ENCODE measurements at places on chromosomes 3 and 15.
A peak's percentile ranks its signal among the peaks of the same experiment; 100 is the strongest.

GRCh38 chr15:88337993-88338392 lies 81.5 kb upstream of the NTRK3 start:
- no peak for DNase-seq

GRCh38 chr15:78104566-78105475 lies 12.5 kb downstream of the SH2D7 start:
- DNase-seq = no peak

GRCh38 chr3:135447483-135447882 lies 518.0 kb upstream of the PPP2R3A start:
- DNase-seq = no peak

- peak; percentile 6 for DNase-seq
These were observed 80.5 kb upstream of the SLC24A5 start for GRCh38 chr15:48040166-48040817.

DNA sequence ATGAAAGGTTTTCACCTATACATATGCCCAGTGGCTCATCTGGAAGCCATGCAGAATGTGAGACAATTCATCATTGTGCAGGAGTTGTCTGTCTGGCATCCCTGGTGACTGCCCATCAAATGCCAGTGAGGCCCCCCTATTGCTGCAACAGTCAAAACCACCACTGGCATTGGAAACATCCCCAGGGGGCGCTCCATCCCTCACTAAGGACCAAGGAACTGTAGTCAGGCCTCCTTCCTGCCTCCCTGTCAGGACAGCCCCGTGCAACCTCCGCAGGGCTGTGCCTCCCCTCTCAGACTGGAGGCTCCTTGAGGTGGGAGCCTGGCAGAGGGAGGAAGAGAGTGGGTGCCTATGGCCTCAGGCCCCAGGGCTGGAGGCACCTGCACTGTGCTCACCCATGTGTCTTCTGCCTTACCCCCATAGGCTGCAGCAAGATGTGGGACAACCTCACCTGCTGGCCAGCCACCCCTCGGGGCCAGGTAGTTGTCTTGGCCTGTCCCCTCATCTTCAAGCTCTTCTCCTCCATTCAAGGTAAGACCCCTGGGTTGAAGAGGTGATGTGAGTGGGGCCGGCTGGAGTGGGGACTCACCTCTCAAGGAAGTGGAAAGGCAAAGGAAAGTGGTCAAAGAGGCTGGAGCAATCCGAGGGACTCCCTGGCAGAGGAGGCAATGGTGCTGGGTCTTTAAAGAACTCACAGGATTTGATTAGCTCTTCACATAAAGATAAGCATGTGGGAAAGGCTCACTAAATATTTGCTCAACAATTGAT lies 16.5 kb downstream of the VIPR1 start:
- DNase-seq = no peak

GRCh38 chr3:158097081-158097592 lies 9.1 kb downstream of the SHOX2 start:
- no peak for DNase-seq

GRCh38 chr15:57914350-57915055 lies 151.0 kb downstream of the ALDH1A2 start:
- no peak for DNase-seq

DNA sequence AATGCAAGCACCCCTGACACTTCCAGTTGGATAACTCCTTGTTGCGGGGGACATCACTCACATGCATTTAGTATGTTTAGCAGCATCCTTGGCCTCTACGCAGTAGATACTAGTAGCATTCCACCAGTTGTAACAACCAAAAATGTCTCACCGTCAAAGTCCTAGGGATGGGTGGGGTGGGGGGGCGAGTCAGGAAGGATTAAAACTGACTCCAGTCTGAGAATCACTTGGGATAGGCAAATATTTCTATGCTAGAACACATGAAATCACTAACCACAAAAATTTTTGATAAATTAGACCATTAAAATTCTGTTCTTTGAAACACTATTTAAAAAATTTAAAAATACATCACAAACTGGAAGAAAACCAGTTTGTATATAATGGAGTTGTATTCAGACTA lies 18.0 kb downstream of the ICE2 start:
- no peak for DNase-seq

Data from small intestine (tissue), 16 donors.